ENCODE measurements at places on chromosomes 16 and 17.

DNA sequence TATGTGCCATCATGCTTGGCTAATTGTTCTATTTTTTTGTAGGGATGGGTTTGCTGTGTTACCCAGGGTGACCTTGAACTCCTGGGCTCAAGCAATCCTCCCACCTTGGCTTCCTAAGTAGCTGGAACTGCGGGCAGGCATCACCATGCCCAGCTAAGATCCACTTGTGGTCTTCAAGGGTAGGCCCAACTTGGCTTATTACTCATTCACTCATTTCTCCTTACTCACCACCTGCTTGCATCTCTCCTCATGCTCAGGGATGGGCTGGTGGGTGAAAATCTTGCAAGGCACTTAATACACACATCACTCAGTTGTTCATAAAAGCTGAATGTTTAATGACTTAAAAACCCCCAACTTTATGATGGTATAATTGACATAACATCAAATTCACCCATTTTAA, 207.8 kb downstream of the SHISA9 start:
- DNase-seq = no peak

GRCh38 chr17:49108318-49108717, 24.3 kb upstream of the B4GALNT2 start:
- DNase-seq = no peak

DNA sequence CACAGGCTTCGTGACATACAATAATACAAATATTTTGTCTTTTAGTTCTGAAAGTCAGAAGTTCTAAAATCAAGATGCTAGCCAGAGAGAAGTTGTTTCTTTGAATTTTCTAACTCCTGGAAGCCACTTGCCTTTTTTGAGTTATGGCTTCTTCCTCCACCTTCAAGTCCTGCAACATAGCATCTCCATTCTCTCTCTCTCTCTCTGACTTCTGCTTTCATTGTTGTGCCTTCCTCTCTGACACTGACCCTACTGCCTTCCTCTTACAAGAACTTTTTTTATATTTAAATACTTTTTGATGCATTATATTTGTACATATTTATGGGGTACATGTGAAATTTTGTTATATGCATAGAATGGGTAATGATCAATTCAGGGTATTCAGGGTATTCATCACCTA, 205.9 kb downstream of the MAP2K6 start:
- peak; percentile 57 for DNase-seq

DNA sequence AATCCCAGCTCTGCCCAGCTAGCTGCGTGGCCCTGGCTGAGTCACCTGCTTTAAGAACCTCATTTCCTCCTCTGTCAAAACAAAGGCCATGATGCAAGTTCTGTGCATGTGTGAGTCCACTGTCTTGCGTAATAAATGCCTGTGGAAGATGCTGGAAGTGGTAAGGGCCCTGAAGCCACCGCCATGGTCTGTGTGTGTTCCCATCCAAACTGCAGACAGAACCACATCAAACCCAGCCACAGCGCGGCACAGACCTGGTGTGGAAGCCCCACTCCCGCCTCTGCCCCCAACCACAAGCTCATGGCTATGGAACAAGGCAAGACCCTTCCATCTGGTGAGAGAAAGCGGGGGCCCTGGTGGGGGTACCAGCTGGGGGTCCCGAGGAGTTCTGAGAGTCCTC, 26.0 kb downstream of the NECAB2 start:
- peak; percentile 49 for DNase-seq

DNA sequence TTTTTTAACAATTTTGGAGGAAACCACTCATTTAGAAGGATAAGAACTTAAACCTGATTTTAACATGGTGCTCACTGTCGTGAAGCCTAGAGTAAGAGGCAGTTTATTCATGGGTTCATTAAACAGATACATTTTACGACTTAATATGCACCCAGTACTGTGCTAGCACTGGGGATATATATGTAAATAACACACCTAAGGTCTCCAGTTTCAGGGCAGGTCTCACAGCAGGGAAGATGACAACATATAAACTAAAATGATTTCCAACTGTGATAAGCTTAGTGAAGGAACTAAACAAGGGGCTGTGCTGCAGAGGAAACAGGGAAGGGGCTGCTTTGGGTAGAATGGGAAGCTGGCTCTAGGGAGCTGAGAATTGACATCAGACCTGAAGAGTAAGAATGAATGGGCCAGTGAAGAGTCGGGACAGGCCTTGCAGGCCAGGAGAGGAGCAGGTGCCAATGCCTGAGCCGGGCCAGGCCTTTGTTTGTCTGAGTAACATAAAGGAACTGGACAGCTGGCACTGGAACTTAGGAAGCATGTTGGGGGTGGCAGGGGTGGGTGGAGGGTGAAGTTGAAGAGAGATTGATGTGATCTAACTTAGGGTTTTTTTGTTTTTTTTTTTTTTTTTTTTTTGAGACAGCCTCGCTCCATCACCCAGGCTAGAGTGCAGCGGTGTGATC, 12.1 kb downstream of the NT5M start:
- no peak for DNase-seq

- DNase-seq = peak; percentile 31
Measured at GRCh38 chr16:24986512-24987303, 28.5 kb downstream of the ARHGAP17 start.

DNA sequence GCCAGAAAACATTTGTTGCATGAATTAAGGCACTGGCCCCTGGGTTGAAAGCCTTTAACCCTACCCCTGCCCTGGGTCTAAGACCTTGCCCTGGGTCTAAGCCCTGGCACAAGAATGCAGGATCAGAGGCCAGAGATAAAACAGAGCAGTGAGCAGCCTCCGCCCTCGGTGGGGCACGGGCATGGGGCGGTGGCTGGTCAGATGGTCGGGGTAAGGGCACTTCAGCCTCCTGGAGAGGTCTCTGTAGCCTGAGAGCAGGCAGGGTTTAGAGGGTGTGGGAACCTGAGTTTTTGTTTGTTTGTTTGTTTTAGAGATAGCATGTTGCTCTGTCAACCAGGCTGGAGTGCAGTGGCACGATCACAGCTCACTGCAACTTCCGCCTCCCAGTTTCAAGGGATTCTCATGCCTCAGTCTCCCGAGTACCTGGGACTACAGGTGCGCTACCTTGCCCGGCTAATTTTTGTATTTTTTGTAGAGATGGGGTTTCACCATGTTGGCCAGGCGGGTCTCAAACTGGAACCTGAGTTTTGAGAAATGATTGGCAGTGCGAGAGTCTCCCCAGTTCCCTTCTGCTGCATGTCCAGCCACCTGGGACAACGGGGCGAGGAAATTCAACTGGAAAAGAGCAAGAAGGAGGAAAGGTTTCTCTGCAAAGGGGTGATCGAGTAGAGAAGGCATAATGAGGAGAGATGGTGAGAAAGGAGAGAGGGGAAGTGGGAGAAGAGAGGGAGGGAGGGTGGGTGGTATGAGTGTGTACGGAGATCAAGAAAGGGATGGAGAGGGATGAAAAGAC, 27.7 kb downstream of the TNS4 start:
- DNase-seq = no peak
